ENCODE measurements at places on chromosomes 6 and 20. TPM values are rescaled to one million over a fixed set of nuclear protein-coding genes. Genes with fewer than 3 reads are reported as not detected.

The ANKRD66 gene
- not detected for total RNA-seq

The BPIFA1 gene
- not detected for total RNA-seq

The EPB41L2 gene
- total RNA-seq: 84.8 TPM

The KCNS1 gene
- 0.23 TPM for total RNA-seq

The PACRG gene
- total RNA-seq: not detected

The ACTL10 gene
- total RNA-seq: 0.62 TPM

The TPD52L2 gene
- total RNA-seq: 114 TPM

The TGM2 gene
- 708 TPM for total RNA-seq

The DNMT3B gene
- total RNA-seq: 6.8 TPM

GRCh38 chr6:145878591-145879295 lies 64.1 kb upstream of the FBXO30 start:
- DNase-seq: peak; percentile 81

GRCh38 chr20:13294522-13294921 lies 73.4 kb downstream of the ISM1 start:
- DNase-seq: no peak

DNA sequence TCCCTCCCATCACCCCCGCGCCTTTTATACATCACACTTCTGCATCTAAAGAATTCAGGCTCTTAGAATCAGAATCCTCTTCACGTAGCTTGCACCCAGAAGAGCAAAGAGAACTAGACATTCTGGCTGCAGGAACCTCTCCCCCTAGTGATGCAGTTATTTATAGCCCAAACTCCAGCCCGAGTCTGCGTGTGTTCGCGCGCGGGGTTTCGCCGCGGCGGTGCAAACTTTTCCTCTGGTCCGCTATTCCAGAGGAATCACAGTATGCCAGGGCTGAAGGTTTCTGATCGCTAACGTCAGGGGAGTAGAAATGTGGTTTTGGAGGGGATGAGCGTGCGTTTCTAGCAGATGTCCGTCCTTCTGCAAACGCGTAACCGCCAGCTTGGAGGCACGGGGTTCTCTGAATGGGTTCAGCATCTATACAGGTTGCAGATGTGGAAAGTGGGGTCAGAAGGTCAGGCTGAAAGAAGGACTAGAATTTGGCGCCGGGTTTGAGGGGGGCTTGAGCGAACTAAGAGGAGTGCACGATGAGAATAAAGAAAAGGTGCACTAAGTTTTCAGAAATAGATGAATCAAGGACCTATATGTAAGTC lies 1.8 kb downstream of the EPHA7 start:
- DNase-seq: peak; percentile 6

GRCh38 chr20:21705575-21706260 lies at the start of gene PAX1:
PAX1 (plus strand) TSS chr20:21705664; CDS start chr20:21705713, 49 bp downstream.
- no peak for DNase-seq

DNA sequence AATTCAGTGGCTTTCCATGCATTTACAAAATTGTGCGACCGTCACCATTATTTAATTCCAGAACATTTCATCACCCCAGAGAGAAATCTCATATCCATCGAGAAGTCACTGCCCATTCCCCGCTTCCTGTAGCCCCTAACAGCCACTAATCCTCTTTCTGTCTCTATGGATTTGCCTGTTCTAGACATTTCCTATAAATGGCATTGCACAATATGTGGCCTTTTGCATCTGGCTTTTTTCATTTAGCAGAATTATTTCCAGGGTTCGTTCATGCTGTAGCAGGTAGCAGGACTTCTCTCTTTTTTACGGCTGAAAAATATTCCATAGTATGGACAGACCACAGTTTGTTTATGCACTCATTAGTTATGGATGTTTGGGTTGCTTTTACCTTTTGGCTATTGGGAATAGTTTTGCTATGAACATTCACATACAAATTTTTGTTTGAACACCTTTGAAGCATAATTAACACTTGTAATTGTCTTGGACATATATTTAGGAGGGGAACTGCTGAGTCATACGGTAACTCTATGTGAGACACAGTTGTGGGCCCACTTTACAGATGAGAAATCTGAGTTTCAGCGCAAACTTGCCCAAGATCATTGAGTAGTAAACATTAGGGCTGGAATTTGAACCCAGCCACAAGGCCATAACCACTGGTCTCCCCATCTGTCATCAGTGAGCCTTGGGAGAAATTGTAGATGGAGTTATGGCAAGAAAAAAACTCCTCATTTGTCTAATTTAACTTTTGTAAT lies 126.9 kb downstream of the BMP7 start:
- DNase-seq: no peak

GRCh38 chr6:45187836-45188235 lies 140.3 kb upstream of the RUNX2 start:
- DNase-seq: no peak

DNA sequence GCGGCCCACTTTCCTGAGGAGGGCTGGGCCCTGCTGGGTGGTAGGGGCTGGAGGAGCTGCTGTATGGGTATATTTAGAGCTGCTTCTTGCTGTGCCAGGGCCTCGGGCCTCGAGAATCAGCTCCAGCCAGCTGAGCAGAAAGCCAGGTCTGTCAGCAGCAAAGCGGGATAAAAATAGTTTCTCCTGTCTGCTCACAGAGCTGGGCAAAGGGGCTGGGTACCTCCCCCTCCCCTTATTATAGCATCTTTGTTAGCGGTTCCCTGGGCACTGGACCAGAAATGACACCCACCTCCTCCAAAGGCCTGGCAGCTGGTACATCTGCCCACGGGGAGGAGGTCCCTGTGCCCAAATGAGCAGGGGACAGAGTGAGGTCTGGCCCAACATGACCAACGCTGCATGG lies 6.0 kb downstream of the SCRT2 start:
- no peak for DNase-seq

- DNase-seq: no peak
Measured at GRCh38 chr6:36309203-36309602, 27.5 kb downstream of the BNIP5 start.

- DNase-seq: peak; percentile 98
Measured at GRCh38 chr6:136609873-136610706, 59.9 kb upstream of the MAP7 start.

DNA sequence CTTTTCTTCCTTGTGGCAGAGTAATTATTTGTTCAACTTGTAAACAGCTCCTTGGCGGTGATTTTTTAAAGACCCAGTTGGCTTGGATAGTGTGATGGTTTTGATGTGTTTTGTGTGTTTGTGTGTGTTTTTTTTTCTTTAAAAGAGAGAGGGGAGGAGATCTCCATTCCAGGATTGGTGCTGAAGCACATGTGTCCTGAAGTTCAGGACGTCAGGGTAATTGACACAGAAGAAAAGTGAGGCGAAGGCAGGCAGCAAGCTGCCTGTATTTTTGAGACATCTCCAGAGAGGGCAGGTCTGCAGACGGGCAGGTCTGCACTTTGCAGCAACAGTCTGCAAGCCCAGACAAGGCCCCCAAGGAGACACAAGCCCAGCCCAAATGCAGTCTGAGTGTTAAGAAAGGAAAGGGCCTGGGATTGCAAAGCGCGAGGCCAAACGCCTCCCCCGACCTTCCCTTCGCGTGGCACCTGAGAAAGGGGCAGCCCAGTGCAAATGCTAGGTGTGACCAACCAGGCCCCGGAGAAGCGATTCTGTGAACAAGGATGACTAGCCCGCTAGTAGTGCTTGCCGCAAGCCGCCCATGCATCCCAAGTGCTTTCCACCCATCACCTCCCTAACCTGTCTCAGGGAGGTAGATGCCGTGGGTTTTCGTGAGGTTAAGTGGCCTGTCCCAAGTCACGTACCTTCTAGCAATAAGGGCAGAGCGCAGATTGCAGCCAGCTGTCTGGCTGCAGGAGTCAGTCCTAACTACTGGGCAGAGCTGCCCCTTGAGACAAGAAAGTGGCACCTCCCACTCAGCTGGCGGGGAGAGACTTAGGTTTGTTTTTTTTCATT lies 230.5 kb downstream of the ZMYND8 start:
- no peak for DNase-seq

- DNase-seq: no peak
Measured at GRCh38 chr6:158825951-158826306, 6.8 kb upstream of the EZR start.

DNA sequence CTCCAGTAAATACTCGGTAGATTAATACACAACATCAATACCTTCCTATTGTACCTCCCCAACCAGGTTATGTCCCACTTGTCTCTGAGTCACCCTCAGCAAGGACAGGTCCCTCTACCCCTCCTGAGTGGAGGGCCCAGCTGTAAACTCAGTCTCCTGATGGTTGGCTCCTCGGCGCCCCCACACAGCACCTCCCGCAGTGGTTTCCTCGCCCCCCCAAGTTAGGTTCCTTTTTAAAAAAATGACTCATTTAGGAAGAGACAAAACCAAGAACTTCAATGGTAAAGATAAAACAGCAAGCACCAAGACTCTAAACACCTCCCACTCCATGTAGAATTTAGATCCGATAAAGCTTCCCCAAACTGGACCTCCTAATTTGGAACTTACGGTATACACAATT lies 83.5 kb downstream of the TRERF1 start:
- DNase-seq: no peak

DNA sequence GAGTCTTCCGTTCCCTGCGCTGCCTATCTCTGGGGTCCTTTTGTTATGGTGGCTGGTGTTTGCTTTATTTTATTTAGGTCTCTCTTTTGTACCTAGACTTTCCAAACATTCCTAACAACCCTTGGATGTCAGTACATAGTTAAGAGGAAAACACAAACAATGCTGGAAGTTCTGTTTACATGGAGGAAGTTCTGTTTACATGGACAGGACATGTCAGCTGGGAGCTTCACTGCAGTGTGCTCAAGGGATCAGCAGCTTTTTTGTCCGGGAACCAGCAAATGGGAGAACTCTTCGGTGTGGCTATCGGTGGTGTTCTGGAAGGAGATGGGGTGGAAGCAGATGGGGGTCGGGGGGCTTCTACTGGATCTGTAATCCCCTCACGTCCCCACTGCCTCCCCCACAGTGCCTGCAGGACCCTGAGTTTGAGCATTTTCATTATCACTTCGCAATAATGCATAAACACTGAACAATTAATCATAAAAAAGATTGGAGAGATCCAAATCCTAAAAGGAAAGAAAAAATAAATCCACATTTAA lies 2.7 kb downstream of the SERPINB6 start:
- no peak for DNase-seq

GRCh38 chr20:57693002-57693582 lies 16.7 kb downstream of the PMEPA1 start:
- no peak for DNase-seq

GRCh38 chr20:52312132-52312729 lies 120.7 kb upstream of the ZFP64 start:
- peak; percentile 82 for DNase-seq

- no peak for DNase-seq
Measured at GRCh38 chr6:5765141-5765760, 241.5 kb downstream of the NRN1 start.

- no peak for DNase-seq
Measured at GRCh38 chr6:137766596-137767370, 100.3 kb upstream of the TNFAIP3 start.

GRCh38 chr20:1526896-1527295 lies 30.6 kb downstream of the SIRPD start:
- DNase-seq: peak; percentile 16

DNA sequence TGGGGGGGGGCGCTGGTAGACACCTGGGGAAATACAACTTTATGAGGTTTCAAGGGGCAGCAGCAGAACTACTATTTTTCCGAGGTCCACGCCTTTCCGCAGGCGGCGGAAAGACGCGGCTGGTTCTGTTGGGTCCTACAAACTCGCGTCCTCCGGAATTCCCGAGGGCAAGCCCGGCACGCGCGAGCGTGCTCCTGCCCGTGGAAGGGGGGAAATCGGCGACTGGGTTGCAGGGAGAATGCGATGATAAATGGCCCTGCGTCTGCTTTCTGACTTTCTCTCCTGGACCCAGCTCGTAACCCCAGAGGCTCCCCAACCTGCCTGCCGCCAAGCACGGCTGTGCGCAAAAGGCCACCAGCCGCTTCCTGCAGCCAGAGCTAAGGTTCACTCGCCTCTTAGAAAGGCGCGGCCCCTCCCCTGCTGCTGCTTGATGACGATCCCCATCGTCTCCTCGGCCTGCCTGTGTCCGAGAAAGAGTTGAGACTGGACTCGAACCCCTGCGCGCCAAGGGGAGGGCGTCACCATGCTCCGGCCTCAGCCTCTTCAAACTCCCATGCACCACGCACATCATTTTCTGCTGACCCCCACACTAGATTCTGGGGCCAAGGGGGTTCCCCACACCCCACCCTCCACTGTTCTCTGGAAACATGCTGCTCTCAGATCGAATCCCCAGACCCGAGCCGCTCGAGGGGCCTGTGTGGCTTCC lies 6.7 kb downstream of the FOXA2 start:
- no peak for DNase-seq

- DNase-seq: no peak
Measured at GRCh38 chr6:16781348-16782169, 20.3 kb upstream of the ATXN1 start.

- no peak for DNase-seq
Measured at GRCh38 chr6:81857812-81858211, 105.3 kb upstream of the TENT5A start.

DNA sequence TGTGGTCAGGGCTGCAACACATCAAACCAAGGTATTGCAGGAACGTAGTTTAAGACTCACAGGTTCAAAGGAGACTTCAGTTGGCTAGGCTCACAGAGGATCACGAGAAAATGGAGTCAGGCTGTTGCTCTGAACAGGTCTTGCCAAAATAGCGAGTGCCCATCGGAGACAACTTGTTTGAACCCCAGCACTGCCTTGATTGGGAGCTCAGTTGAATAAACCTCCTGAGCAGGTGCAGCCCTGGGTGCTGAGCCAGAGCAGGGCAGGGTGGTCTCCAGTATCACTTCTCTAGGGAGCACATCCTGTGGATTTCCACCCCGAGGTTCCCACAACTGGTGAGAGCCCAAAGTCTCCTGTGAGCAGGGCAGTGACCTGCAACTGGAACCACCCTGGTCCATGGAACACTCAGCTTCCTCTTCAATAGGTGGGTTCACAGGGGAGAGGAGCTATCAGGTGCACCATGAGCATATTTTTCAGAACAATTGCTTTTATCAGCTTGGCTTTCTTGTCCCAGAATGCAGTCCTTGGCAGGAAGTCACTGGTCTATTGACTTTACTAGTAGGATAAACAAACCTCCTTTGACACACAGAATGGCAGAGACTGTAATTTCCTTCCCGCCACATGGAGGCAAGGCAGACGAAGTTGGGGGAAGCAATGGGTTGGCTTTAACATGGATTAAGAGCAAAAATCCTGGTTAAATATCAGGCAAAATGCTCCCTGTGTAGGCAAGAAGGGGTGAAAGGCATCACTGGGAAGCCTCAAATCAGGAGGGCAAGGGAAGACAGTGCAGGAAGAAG lies 267.7 kb upstream of the FOXQ1 start:
- DNase-seq: no peak

DNA sequence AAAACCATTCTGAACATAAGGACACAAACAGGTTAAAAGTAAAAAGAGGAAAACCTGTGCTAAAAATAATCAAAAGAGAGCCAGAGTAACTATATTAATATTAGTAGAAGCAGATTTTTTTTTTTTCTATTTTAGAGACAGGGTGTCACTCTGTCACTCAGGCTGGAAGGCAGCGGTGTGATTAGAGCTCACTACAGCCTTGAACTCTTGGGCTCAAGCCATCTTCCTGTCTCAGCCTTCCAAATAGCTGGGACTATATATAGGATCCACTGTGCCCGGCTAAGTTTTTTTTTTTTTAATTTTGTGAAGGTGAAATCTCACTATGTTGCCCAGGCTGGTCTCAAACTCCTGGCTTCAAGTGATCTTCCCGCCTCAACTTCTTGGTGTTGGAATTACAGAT lies 33.4 kb upstream of the PLN start:
- DNase-seq: no peak
